EL (cell line): ENCODE measurements at places on chromosomes 7 and 10.

- peak; percentile 20 for DNase-seq
Measured at GRCh38 chr7:78769481-78770101, 683.9 kb downstream of the MAGI2 start.

- DNase-seq = peak; percentile 26
Measured at GRCh38 chr7:78225534-78225933, 427.0 kb downstream of the PHTF2 start.

DNA sequence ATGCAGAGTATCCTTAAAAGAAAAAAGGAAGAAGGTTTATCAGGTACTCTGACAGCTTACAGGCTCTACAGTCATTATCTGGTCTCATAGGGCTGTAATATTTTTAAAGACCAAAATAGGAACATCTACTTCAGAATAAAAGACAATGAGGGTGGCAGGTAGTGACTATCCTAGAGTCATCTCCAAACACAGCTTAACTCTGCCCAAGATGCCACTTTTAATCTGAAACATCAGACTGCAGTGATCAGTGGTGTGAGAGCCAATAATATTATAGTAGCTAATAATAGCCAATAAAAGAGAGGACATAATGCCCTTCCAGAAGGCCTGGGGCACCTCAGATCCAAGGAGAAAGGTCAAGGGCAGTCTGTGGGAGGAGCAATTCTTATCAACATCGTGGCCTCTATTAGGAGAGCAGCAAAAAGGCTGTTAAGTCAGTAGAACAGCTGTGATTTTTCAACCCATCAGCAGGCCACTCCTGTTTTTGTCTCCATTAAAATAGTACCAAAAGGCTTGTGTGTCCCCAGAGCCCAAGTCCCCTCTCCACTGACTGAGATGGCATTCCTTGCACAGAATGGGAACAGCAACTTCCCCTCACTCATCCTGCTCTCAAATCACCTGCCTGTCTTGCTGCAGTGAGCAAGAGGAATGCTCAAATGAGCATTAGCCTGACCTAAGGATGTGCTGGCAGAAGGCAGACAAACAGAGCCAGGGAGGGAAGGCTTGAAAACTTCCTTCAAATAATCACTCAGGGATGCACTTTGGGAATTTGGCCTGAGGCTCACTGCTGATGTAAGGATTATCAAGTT is 20.7 kb upstream of the SPOCK2 start:
- DNase-seq = no peak

DNA sequence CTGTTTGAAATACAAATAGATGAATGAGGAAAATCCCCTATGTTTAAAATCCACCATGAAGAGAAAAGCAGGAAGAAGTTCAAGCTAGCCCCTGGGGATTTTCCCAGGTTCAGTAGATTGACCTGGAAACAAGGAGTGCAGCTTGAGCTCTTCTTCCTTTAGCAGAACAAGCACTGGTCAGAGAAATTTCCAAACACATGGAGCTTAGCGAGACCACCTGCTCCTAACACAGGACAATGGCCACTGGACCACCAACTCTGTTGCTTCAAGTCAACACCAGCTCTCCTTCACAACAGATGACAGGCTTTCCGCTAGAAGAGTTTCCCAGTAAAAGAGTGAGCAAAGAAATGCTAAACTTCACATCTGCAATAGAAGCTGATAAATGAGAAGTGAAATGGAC is 9.4 kb upstream of the FBXW4 start:
- DNase-seq = no peak

GRCh38 chr7:82241356-82241755 is 202.2 kb downstream of the CACNA2D1 start:
- no peak for DNase-seq

GRCh38 chr7:158847451-158847866 is 8.9 kb upstream of the DYNC2I1 start:
- DNase-seq = no peak

- no peak for DNase-seq
Measured at GRCh38 chr7:83517035-83517700, 131.8 kb downstream of the SEMA3E start.
